Vagina (tissue), 2 donors: ENCODE measurements at places on chromosomes 13 and 19.

DNA sequence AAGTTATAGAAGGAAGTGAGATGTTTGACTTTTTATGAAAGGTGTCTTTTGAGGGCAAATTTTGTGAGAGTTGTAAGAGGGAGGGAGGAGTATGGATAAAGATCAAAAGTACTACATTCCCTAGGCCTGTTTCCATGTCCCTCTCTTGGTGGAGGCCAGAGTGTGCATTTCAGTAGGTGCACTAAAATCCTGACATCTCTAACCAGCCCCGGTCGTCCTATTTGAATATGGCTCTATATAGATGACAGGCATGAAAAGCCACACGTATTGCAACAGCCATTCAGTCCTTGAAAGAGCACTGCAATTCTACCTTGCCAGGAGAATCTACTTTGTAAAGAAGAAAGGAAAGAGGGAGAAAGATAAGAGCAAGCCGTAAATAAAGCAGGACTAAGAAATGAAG is 510.1 kb downstream of the IRS2 start:
- no peaks in the 10 kb centered on the region for H3K36me3 ChIP-seq
- no peak overlapping the region for H3K27ac ChIP-seq
- H3K27me3 ChIP-seq: no peaks in the 10 kb centered on the region
- H3K4me1 ChIP-seq: no peaks in the 10 kb centered on the region

- no peak for DNase-seq
- no peaks in the 10 kb centered on the region for H3K27me3 ChIP-seq
- no peaks in the 10 kb centered on the region for H3K36me3 ChIP-seq
- no peaks in the 10 kb centered on the region for H3K4me1 ChIP-seq
Measured at GRCh38 chr13:110044551-110045111, 258.2 kb upstream of the IRS2 start.

DNA sequence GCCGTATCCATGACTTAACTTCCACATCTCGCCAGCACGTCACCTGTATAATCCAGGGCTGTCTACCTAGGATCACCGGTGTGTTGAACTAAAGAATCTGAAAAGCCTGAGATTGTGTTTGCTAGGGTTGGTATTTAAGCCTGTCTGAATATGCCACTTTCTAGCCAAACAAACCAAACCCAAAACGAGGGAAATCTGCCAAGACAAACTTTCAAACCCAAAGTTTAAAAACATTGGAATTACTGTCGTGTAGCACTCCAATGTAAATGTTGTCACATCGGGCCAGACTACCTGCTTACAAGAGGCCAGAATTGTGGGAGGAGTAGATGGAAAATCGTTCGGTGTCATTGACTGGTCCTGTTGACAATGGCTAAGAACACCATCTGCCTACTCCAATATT is 747.8 kb downstream of the EFNB2 start:
- H3K36me3 ChIP-seq: no peaks in the 10 kb centered on the region
- H3K4me1 ChIP-seq: no peaks in the 10 kb centered on the region
- DNase-seq: no peak

- peaks cover 11% of the 10 kb centered on the region for H3K4me1 ChIP-seq
- no peak overlapping the region for H3K27ac ChIP-seq
- H3K27me3 ChIP-seq: no peaks in the 10 kb centered on the region
- H3K4me3 ChIP-seq: no peak overlapping the region
Measured at GRCh38 chr19:3150739-3151329, 15.0 kb downstream of the GNA15 start.

GRCh38 chr13:28854657-28855056 is 34.5 kb downstream of the MTUS2 start:
- no peaks in the 10 kb centered on the region for H3K36me3 ChIP-seq
- H3K4me3 ChIP-seq: no peak overlapping the region
- H3K4me1 ChIP-seq: no peaks in the 10 kb centered on the region
- no peak overlapping the region for H3K27ac ChIP-seq
- H3K27me3 ChIP-seq: no peaks in the 10 kb centered on the region

DNA sequence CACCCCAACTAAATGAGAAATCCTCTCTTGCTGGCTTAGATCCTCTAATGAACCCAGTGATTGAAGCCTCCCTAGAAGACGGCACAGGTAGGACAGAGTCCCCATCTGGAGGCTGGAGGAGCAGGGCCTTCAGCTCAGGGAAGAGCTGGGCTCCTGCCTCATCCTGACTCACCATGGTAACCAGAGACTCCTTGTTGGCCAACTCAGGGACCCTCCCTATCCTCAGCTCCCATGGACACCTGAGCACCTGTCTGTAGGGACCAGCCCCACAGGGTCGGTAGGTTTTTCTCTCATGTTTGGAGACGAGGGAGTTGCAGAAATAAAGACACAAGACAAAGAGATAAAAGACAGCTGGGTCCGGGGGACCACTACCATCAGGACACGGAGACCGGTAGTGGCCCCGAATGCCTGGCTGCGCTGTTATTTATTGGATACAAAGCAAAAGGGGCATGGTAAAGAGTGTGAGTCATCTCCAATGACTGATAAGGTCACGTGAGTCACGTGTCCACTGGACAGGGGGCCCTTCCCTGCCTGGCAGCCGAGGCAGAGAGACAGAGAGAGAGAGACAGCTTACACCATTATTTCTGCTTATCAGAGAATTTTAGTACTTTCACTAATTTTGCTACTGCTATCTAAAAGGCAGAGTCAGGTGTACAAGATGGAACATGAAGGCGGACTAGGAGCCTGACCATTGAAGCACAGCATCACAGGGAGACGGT is 26.6 kb downstream of the SIGLEC7 start:
- H3K4me1 ChIP-seq: no peaks in the 10 kb centered on the region
- H3K27ac ChIP-seq: no peak overlapping the region
- H3K36me3 ChIP-seq: no peaks in the 10 kb centered on the region
- H3K4me3 ChIP-seq: no peak overlapping the region

DNA sequence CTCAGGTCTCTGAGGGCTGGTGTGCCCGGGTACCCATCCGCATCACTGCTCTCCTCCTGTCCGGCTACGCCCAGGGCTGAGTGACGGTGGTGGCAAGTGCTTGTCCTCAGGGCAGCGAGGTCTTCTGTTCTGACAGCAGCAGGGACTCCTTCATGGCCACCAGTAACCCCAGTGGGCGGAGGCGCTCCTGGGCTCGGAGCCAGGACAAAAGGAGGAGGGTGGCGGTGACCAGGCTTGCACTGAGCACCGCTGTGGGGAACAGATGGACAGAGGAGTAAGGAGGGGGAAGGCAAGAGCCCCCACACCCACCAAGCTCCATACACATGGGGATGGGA is 5.8 kb downstream of the CD320 start:
- DNase-seq: no peak
- no peak overlapping the region for H3K27ac ChIP-seq
- no peaks in the 10 kb centered on the region for H3K27me3 ChIP-seq
- no peaks in the 10 kb centered on the region for H3K36me3 ChIP-seq
- peaks cover 8% of the 10 kb centered on the region for H3K4me1 ChIP-seq

DNA sequence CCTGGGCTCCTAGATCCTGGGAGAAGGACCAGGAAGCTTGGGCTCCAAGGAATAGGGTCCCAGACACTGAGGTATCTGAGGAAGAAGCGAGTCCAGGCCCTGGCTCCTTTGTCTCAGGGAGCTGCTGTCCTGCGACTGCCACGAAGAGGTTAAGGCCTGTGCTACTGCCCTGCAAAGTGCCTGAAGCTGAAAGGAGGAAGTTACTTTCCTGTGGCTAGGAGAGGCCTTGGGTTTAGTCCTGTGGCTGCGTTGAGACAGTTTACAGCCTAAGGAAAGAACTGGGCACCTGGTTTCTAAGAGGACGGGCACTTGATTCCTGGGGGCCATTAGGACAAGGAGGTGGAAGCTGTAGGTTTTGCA is 2.8 kb downstream of the MYADM start:
- no peaks in the 10 kb centered on the region for H3K36me3 ChIP-seq
- H3K4me1 ChIP-seq: peaks cover 55% of the 10 kb centered on the region
- H3K4me3 ChIP-seq: no peak overlapping the region
- DNase-seq: no peak
- H3K27me3 ChIP-seq: no peaks in the 10 kb centered on the region
